ENCODE measurements at places on chromosomes 6 and 20.

DNA sequence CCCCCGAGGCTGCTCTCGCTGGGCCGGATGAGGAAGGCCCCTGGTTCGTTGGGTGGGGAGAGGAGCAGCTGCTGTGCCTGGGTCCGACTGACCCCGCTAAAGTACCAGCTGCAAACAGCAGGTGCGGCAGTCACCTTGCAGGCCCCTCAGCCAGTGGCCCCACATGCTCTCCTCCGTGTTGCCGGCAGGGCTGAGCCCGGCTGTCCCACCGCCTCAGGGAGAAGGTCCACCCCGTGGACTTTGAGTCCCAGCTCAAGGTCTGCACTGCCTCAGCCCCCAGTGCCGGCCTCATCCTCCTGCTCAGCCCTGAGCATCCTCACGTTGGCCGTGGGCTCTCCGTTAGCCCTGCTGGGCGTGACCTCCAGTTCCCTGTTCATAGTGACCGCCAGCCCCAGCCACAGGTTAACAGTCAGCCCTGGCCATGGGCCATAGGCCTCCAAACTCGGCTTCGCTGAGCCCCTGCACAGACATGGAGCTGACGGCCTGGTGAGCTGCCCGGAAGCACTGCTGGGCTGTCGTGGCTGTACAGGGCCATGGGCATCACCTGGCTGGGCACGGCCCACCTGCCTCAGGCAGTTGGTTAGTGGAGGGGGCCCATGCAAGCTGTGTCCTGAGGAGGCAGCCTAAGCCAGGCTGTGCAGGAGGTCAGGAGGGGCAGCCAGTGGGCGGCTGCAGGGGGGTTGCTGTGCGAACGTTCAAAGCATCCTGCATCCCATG is 3.1 kb downstream of the SRMS start:
- DNase-seq, result no peak

DNA sequence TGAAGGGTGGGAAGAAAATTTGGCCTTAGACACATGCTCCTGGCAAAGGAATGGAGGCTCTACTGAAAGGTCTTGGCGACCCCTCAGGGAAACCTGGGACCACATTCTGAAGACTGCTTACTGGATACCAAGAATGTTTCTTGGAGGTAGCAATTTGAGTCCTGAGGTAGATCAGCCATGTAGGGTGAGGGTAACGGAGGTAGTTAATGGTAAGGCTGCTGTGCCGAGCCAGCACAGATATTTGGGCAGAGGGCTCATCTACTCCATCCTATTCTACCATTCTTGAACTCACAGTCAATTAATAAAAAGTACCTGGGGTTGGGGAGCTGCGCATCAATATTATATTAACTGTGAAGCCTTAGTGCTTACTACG is 401 bp upstream of the PHF3 start:
- no peak for DNase-seq

DNA sequence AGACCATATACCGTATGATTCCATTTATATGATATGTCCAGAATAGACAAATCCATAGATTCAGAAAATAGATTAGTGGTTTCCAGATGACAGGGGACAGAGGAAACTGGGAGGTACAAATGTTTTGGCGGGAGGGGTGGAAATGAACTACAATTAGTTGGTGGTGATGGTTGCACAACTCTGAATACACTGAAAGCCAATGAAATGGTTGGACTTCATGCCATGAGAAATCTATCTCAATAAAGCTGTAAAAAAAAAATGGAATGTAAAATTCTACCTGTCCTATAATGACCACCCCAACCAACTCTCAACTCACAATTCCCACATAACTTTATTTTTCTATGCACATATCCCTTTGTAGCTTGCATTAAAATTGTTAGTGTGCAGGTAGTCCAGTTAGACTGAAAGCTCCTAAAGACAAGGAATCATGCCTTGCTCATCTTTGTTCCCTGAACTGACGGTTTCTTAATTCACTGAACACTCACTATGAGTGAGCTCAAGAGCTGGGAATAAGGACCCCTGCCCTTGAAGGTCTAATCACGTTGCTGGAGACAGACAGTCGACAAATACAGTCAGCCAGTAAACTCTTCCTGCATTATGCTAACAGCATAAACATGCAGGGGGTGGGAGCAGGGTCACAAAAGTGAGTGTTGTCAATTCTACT is 1.4 kb downstream of the DCDC2 start:
- DNase-seq, result no peak

- DNase-seq, result no peak
These were observed 168.2 kb downstream of the AKAP7 start for GRCh38 chr6:131303338-131303930.

- DNase-seq, result no peak
These were observed 44.1 kb upstream of the TGM2 start for GRCh38 chr20:38209054-38209675.

- DNase-seq, result no peak
These were observed 20.1 kb upstream of the PLEKHG1 start for GRCh38 chr6:150579611-150580010.

- DNase-seq, result no peak
These were observed 121.8 kb downstream of the AKAP7 start for GRCh38 chr6:131257104-131257503.

GRCh38 chr6:146981981-146982380 is 222.2 kb upstream of the STXBP5 start:
- DNase-seq, result no peak

DNA sequence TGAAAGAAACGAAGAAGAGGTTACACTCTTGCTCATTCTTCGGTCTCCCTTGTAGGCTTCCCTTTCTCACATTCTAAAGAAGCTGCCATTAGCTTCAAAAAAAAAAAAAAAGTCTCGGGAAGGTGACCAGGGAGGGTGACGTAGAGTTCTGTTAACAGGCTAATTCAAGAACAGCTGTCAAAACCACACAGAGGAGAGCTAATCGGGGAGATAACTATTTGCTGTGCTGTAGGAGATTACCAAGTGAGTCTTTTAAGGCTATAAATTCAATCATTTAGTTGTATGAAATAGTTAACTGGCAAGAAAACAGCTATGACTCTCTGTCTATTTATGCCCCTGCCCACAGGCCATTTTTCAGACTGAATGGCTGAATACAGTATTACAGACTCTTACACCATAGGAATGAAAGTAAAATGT is 256.8 kb downstream of the SYNE1 start:
- DNase-seq, result no peak

GRCh38 chr6:153956808-153957207 is 82.2 kb upstream of the OPRM1 start:
- DNase-seq, result no peak

GRCh38 chr6:4607793-4608192 is 168.4 kb upstream of the CDYL start:
- no peak for DNase-seq

- DNase-seq, result no peak
These were observed 754.7 kb upstream of the NRSN1 start for GRCh38 chr6:23371132-23371915.

DNA sequence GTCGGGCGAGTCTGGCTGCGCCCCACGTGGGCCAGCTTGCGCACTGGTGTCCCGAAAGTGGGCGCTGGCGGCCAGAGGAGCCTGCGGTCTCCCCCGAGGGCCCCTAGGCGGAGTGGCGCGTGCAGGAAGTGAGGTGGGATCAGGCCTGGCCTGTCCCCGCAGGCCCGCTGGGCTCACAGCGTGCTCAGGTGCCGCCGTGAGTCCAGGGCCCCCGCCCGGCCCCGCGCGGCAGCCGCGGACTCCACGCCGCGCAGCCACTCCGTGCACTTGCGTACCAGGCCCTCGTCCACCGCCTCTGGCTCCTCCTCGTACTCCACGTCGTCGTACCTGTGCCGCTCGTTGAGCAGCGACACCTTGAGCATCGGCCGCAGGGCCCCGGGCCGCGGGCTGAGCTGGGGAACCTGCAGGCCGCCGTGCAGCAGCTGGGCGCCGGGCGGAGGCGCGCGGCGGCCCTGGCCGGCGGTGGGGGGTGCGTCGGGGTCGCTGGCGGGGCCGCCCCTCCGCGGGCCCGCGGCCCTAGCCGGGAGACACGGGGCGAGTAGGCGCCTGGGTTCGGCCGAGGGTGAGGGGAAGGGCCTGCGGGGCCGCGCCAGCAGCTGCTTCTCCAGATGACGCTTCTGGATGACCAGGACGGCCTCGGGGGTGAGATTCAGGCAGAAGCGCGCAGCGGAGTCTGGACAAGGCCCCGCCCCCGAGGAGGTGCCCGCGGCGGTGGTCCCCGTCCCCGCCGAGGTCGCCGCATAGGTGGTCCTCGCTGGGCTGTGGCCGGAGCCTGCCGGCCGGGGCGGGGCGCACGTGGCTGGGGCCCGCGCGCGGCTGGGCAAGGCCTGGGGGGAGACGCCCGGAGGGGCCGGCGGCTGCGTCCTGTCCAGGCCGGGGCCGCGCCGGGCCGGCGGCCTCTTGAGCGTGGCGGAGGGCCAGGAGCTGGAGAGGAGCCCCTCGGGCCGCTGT is 835 bp downstream of the PRR18 start:
- no peak for DNase-seq

DNA sequence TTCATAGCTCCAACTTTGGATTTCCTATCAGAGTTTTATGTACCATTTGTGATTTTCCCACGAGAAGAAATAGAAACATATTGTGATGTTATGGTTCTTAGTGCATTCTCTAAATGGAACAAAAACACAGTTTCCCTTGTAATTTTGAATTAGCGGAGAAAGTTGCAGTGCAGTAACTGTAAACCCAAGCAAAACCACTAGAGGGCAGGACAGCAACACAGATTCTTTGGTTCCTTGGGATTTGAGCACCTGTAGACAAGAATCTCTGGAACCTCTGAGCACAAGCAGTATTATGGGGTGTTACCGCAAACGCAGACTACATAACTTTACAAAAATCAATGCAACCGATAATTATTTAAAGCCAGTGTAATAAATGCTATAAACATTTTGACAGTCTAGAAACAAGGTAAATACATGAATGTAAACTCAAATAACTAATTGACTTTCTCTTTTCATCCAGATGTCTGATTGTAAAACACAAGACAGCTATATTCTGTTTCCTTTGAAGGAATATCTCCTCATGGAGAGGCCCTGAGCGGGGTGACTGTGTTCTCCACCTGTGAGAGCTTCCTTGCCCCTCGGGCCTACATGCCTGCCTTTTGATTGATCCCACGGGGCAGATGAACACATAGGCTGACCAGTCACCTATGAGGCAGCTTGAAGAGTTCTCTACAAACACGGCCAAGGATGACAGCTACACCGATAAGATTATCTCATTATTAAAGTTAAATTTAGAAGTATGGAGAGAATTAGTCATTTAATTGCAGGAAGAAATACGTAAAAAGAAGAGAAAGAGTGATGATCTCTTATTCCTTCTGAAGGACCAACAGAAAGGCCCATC is 67.5 kb upstream of the COL21A1 start:
- no peak for DNase-seq

GRCh38 chr20:24235296-24236175 is 233.9 kb upstream of the SYNDIG1 start:
- no peak for DNase-seq

DNA sequence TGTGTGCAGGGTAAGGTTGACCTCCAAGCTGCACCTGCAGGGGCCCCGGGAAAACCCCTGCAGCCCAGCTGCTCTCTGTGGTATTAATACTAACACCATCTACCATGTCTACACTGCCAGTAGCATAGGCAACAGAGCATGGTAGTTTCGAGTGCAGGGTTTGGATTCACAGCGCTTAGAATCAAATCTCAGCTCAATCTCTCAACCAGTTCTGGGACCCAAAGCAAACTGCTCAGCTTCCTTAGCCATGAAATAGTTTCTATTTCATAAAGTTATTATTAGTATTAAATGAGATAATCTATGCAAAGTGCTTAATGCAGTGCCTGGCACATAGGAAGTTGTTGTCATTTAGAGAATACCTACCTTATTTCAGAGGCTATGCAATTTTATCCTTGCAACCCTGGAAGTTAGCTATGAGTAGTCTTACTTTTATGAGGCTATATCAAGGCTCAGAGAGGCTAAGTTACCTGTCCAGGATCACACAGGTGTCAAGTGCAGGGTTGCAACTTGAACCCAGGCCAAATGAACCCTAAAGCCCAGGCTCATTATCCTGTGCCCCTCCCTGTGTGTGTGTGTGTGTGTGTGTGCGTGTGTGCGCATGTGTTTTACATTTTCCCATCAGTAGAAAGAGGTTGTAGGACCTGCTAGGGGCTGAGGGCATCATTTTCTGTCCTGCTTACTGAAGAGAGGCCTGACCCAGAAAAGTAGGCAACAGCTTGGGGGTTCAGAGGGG is 27.6 kb upstream of the MRPS18A start:
- no peak for DNase-seq

DNA sequence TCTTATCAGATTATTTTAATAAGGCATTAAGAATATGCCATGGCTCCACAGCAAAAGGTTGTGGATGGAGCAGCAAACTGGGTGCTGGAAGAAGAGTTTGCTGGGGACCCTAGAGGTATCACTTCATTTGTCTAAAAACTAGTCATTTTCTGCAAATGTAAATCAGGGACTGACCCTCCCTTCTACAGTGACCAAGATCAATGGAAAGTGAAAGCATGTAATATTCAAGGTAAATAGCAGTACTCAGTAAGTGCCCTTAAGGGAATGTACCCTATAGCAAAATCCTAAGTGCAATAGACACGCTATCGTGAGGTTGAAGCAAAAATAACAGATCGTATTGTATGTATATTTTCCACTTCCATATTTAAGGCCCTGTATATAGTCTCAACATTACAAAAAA is 38.7 kb downstream of the TRDN start:
- DNase-seq, result no peak

DNA sequence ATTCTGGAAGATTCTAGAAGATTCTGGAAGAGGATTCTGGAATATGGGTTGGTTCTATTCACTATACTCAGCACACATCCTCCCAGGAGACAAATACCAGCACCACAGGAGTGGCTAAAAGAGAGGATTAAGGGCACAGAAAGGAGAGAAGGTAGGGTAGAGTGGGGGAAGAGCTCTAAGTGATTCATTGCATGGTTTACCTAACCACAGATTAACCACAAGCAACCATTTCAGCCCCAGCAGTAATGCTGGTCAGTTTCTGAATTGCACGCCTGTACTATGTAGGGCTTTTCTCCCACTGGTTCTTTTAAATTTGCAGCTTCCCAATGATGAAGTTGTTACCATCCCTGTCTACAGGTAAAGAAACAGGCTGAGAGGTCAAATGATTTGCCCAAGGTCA is 192.7 kb upstream of the PMEPA1 start:
- no peak for DNase-seq

DNA sequence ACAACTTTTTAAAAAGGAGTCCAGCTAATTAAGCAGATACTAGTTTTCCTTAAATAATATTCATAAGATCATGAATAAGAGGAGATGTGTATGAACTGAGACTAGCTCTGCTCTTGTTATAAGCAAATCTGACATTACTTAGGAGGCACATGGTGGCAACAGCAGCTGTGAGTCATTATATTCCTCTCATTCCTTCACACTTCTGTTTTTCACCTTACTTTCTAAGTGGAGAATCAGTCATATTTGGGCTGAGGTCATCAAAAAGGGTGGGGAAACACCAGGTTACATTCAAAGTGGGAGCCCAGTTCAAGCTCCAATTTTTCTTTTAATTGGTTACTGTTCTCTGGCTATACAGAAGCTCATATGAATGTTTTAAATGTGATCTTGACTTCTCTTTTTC is 6.0 kb upstream of the RIPPLY2 start:
- no peak for DNase-seq

- no peak for DNase-seq
These were observed 30.9 kb upstream of the CD83 start for GRCh38 chr6:14086701-14087100.

GRCh38 chr20:23200914-23201313 is 114.8 kb upstream of the CD93 start:
- DNase-seq, result no peak
